Vagina (tissue), 2 donors: ENCODE measurements at places on chromosomes 5 and 9.

- no peak for DNase-seq
Measured at GRCh38 chr5:149380466-149381121, 1.5 kb upstream of the IL17B start.

DNA sequence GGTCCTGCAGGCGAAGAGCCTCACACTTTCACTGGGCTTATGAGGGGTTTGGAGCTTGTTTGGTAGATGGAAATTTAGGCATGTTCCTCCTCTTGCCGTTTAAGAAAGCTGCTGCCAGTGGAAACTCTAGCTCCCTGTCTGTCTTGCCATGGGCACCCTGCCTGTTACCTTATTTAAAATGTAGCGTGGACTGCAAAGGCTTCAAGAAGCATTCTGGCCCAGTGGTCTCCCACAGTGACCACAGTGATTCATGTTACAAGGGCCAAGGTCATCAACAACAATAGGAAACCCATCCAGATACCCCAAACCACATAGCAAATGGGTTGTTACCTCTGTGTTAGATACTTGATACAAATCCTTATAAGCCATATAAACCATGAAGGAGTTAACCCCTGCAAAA, 96.6 kb downstream of the DPYSL3 start:
- DNase-seq: no peak

GRCh38 chr9:128136816-128137793, 9.6 kb upstream of the PTGES2 start:
- no peak for DNase-seq

- DNase-seq: no peak
Measured at GRCh38 chr5:110899566-110900412, 161.0 kb downstream of the SLC25A46 start.

- DNase-seq: no peak
Measured at GRCh38 chr5:10702040-10702629, 58.9 kb downstream of the DAP start.

- no peak for DNase-seq
Measured at GRCh38 chr5:177362610-177363507, 5.1 kb downstream of the RGS14 start.

GRCh38 chr9:70409280-70409679, 5.2 kb downstream of the KLF9 start:
- no peak for DNase-seq

- no peak for DNase-seq
Measured at GRCh38 chr5:150763023-150763769, 4.4 kb upstream of the DCTN4 start.

DNA sequence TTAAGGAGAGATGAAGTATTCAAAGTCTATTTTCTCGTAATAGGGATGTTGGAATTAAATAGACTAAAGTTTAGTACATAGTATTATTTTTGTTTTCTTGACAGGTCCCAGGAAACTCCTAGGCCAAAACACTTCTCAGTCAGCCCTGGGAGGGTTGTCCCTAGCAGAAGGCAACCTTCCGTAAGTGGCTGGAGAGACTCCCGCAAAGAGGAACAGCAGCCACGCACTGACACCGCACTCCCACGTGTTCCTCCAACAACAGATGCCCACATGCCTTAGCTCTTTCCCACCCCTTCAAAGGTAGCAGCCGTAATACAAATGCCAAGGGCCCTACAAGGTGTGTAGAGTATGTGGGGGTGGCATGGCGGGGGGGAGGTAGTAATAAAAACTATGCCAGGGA, 28.4 kb downstream of the PCDHGC5 start:
- DNase-seq: no peak
